ENCODE measurements at places on chromosomes 3 and 15.

DNA sequence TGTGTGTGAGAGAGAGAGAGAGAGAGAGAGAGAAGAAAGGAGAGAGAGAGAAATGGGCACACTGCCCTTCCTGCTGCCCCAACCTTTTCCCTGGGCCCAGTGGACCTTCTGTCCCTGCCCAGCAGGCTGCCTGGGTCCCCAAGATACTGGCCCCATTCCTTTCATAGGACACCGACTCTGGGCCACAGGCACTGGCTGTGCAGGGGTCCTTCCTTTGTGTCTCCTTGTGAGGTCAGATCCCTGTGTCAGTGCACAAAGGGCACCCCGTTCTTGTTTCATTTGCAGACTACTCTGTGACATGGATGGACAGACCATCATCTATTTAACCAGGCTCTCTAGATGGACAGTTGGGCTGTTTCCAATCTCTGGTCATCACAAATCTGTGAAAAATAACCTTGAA, 21.3 kb upstream of the KLF13 start:
- no peak for DNase-seq

DNA sequence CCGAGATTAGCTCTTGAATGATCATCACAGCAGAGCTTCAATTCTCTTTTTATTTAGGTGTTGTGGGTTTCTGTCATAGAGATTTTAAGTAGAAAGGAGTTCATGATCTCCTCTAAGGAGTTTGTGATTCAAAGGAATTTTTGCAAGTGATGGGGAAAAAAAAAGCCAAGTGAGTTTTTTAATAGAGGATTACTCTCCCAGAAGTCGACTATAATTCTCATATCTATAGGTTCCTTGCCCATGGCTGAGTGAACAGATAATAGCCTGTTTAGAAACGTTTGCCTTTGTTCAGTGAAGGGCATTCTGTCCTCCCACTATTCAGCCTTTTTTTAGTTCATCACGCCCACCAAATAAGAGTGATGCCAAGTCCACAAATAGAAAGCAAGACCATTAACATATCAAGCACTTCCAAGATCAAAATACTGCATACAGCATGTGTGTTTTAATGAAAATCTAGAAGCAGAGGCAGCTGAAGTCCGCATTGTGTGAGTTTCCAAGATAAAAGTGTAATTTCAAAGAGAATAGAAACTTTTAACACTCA, 398.4 kb upstream of the CNTN3 start:
- DNase-seq: no peak

- DNase-seq: no peak
These were observed 318.4 kb upstream of the COL8A1 start for GRCh38 chr3:99319961-99320360.

DNA sequence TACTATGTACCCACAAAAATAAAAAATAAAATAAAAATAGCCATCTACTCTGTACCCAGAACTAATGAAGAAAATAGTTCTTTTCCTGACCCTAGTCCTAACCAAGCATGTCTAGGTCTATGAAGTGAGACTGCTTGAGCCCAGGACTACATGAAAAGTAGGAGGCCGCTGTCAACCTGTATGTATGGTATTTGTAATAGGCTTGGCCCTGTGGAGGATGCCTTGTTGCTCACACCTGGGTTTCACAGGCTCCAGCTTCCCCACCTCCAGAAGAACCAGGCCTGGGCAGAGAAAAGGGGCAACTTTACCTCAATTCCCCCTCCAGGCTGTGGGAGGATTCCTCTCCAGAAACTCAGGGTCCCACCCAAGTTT, 6.8 kb upstream of the PKM start:
- no peak for DNase-seq

GRCh38 chr15:77621847-77622208, 10.9 kb downstream of the LINGO1 start:
- DNase-seq: no peak

DNA sequence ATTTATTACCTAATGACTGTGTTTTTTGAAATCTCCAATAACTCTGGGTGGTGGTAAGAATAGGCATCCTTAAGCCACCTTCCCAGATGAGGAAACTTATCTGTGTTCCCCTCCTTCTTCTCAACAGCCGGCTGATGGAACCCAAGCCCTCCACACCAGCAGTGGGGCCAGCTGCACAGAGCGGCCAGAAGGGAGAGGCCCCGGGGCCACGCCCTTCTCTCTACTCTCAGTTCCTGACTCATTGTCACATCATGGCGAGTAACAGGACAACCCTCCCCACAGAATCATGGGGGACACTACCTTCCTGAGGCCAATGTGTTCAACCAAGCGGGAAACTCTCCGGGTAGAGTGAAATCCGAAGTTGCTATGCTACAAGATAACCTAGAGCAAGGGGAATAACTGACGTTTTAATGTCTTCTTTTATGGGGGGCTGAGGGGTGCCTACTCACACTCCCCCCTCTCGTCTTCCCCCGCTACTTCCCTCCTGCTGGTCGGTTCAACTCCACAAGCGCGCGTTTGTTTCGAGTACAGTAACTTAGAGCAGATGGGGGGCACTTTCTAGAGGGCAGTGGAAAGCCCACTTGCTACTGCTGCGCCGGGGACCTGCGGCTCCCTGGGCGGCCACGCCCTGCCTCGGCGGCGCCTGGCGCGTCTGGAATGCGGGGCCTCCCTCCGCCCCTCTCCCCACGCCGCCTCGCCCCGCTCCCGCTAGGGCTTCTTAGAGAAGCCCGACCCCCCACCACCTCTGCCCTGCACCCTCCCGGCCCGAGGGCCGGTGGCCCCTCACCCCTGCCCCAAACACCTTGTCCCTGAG, 621 bp downstream of the ANXA2 start:
- DNase-seq: peak; percentile 79

DNA sequence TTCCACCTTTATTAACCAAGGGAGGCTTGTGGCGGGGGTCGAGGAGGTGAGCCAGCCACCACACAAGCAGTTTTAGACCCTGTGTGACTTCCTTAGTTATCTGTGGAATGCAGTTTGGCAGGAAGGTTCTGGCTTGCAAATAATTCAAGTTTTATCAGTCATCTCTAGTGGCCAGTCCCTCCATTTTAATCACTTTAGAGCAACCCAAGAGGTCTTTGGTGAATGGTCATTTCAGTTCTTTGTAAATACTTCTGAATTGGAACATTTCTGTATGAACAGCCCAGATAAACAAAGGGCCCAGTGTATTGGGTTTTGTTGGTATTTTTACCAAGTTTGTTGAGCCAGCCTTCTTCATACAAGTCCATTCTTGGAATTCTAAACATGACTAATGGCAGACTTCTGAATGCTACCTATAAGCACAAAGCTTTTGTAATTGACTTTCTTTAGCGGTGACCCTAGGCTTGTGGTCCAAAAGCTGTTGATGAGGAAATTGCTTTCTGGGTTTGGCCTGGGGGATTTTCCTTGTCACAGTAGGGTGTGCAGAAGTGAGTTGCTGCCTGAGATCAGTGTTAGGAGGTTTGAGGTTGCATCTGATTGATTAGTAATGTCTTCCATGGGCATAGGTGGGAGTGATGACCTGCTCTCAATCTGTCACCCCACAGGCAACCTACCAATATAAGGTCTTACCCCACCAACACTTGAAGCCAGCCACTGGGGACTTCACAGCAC, 193.3 kb upstream of the TOPAZ1 start:
- no peak for DNase-seq

DNA sequence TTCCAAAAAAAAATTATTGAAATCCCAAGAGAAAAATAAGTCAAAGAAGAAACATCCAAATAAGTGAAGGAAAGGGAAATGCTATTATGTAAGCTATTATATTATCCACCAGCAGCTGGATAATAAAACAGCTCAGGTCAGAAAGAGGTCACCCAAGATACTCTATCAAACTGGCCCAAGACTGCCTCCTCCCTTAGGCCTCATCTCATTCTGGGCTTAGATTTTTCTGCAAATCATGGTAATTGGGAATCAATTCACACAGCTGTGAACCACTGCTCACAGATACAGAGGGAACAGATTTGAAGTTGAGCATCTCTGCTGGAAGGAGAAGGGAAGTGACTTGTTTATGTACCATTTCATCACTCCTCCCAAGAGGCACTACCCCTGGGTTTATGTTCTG, 294.6 kb upstream of the DPPA4 start:
- DNase-seq: no peak

DNA sequence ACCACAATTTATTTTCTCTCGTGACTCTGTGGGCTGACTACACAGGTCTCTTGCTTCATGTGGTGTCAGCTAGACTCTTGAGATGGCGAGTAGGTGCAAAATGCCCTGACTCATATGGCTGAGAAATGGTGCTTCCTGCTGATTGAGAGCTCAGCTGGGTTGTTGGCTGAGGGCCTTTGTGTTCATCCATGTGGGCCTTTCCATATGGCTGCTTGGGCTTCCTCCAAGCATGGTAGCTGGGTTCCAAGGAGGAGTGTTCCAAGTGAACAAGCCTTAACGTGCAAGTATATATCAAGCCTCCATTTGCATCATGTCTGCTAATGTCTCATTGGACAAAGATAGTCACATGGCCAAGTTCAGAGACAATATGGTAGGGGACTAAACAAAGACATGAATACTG, 164.0 kb downstream of the PDCD6IP start:
- no peak for DNase-seq

GRCh38 chr15:88748081-88748480, 55.2 kb upstream of the ACAN start:
- DNase-seq: no peak

- DNase-seq: no peak
These were observed 171.1 kb downstream of the CHDH start for GRCh38 chr3:53675022-53675697.

GRCh38 chr3:121894301-121894990, at the start of gene SLC15A2:
SLC15A2 (plus strand) TSS chr3:121894401; CDS start chr3:121894477, 76 bp downstream.
- no peak for DNase-seq

DNA sequence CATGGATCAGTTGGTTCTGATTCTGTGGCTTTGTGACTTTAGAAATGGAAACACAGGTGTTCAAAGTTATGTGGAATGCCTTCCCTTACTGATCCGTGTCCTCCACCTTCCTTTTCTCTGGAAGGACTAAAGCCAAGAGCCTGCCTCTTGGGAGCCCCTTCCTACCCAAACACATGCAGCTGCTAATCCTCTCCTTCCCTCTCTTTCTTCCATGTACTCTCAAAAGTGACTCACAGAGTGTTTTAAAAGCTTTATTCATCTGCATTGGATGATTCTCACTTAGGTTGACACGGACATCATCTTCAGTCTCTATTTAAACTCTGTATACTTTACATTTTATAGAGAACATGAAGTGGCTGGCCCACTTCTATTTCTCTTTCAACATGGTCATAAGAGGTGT, 856.5 kb upstream of the ARPP21 start:
- DNase-seq: no peak

GRCh38 chr3:142863010-142863817, 25.7 kb downstream of the PCOLCE2 start:
- no peak for DNase-seq

GRCh38 chr3:188185717-188186251, 31.8 kb downstream of the LPP start:
- peak; percentile 18 for DNase-seq

DNA sequence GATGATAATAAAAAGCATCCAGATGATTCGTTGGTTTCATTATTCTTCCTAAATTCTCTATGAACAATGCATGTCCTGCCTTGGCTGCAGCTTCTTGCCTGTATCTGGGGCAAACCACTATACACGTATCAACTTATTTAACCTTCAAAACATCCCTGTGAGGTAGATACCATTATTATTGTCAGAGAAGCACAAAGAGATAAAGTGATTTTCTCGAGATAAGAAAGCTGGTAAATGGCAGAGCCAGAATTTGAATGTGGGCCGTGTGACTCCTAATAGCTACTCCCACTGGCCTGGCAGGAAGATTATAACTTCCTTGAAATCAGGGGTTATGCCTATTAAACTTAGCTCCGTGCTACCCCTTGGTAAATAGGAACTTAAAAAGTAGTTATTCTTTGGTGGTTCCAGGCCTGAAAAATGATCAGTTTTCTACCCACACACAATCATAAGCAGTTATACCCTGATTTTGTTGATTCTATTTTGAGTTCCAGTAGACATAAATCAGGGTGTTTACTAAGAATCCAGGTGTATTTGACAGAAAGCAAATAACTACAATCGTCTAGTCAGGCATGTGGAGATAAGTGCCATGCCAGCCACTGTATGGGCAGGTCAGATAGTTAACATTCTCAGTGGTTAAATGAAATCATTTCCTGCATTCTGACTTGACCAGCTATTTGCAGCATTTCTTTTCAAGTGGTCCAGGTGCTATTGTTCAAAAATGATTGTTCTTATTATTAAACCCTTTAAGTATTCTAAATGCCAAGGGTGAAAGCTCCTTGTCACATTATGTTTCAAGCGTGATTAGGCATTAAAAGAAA, 99.2 kb upstream of the LRRN1 start:
- no peak for DNase-seq

DNA sequence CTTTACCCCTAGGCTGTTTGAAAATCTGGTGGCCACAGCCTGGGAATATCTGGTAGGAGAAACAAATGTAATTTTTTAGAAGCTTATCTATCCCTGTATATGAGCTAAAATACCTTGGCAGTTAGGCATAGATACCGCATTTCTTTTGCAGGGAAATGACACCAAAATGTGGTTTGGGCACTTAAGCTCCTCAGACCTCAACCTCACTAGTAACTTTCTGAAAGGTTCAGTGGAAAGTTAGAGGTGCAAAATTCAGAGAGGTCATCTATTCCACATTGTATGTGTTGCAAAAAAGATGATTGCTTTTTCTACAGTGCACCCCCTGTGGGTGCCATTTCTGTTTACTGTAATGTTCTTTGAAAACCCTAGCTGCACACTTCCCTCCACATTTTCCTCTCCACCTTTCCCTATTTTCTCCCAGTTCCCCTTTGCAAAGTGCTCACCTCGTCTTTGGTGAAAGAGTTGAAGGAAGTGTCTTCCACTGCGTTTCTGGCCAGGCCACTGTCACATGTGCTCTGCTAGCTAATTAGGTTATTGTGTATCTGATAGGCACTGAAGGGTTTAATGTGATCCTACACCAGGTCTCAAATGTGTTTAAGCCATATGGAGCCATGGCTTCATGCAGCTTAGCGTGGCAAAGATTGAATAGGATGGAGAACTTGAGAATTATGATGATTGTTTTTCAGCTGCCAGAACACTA, 1.3 kb downstream of the SACM1L start:
- DNase-seq: no peak

DNA sequence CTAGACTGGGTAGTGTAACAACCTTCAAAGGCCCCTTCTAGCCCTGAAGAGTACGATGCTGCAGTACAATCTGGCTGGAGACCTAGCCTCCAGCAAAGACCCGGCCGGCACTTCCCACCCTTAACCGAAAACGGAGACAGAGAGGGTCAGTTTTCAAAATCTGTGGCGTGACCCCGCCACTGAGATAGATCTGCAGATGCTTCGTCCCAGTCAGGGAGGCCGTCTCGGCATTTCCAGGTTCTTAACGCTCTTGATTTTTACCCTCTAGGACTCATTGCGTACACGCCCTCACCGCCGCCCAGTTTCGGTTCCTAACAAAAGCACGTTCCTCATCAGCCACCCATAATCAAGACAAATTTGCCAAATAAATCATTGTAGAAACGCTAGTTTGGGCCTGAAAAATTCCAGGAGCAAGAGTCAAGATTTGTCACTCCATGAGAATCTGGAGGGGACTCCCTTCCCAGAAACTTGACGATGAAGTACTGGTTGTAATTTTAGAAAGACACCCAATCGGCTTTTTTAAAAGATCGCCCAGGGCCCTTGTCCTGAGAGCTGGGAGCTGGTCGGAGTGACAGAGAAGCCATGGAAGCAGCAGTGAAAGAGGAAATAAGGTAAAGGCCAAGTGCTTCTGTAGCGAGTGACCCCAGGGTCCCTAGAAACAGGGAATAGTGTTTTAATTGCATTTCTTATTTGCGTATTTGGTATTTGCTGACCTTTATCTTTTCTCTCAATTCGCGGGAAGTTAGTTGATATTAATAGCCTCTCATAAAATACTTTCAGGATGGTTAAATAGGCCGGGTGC, 868 bp upstream of the TMEM87A start:
- DNase-seq: peak; percentile 35

- DNase-seq: no peak
These were observed 26.9 kb upstream of the EHHADH start for GRCh38 chr3:185280572-185281365.

All from nephron progenitor cell (in vitro differentiated cells).